ENCODE measurements at places on chromosomes 5 and 9.

DNA sequence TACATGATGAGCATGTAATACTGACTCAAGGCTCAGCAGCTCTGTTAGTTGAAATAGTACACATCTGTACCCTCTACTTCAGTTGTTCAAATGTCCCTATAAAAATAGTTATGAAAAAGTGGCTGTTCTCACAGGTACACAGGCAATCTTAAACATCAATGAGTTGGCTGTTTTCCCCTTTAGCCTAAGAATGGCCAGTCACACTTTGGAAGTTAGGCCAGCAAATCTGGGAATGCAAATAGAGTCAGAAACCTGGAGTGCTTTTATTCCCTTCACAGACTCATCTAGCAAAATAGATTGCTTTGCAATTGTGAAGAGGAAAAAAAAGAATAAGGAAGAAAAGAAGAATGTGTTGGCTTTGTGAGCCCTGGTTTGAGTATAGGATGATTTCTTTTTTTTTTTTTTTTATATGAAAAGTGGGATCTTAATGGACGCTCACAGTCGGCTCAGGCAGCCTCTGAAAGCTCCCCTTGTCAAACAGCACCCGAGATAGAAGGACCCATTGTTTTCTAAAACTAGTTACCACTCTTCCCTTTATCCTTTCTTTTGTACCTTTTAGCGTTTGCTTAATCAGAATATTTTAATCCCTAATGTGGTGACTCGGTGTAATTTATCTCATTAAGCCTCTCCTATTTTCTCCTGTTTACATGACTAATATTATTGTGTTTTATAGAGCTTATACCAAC, 27.9 kb upstream of the TLE1 start:
- no peak for DNase-seq

- no peak for DNase-seq
Observed at GRCh38 chr9:3676766-3677165, 151.0 kb upstream of the RFX3 start.

- no peak for DNase-seq
Observed at GRCh38 chr9:79501546-79501945, 70.2 kb upstream of the TLE4 start.

DNA sequence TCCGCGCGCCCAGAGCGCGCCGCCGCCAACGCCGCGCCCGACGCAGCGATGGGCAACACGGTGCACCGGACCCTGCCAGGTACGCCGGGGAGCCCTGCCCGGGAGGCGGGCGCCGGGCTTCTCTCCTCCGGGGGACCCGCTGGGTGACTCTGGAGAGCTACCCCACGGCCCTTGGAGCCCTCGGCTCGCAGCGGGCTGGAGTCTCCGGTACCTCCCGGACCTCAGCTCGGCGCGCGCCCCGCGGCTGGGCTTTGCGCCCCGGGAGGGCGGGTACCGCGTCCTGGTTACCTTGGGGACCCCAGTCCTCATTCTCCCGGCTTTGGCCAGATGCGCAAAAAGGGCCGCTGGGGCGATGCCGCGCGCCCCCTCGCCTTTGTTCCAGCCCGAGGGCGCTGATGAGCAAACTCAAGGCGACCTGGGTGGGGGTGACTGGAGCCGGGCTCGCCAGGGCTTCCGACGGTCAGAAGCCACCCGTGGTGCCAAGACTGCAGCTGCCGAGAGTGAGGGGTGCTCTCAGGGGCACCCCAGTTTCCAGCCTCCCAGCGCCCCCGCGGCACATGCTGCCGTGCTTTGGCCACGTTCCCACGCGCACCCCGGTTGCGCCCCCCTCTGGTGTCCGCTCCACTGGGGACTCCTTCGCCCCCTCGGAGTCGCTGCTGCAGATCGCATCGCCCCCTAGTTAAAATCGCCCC, 442 bp downstream of the NEURL1B start:
- no peak for DNase-seq

DNA sequence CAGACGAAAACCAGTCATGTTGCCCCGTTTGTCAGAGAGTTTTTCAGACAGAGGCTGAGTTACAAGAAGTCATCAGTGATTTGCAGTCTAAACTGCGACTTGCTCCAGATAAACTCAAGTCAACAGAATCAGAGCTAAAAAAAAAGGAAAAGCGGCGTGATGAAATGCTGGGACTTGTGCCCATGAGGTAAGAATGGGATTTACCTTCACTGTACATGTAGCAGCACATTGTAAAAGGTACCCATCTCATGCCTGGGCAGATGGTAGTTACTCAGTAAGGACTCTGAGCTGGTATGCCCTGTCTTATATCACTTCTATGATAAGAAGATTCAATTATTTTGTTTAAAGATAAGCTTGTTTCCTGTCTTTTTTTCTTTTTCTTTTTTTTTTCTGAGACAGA, 38.8 kb downstream of the RAD50 start:
- no peak for DNase-seq

DNA sequence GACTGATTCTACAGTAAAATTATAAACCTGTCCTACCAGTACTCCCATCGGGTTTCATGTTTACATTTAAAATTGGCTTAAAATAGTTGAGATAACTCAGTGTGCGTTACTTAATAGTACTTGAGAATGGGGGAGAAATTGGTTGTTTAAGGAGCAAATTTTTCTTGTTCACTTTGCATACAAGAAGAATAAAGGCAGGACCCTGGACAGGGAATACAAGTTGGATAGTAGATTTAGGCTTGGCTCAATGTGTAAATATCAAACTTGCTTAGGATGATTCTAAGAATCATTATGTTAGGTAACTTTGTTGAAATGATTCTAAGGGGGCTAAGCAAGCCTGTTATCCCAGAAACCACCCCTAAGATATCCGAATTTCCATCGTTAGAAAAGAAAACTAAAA, 448.4 kb upstream of the TLE4 start:
- no peak for DNase-seq

GRCh38 chr9:86708918-86709835, 238.1 kb downstream of the GAS1 start:
- no peak for DNase-seq

DNA sequence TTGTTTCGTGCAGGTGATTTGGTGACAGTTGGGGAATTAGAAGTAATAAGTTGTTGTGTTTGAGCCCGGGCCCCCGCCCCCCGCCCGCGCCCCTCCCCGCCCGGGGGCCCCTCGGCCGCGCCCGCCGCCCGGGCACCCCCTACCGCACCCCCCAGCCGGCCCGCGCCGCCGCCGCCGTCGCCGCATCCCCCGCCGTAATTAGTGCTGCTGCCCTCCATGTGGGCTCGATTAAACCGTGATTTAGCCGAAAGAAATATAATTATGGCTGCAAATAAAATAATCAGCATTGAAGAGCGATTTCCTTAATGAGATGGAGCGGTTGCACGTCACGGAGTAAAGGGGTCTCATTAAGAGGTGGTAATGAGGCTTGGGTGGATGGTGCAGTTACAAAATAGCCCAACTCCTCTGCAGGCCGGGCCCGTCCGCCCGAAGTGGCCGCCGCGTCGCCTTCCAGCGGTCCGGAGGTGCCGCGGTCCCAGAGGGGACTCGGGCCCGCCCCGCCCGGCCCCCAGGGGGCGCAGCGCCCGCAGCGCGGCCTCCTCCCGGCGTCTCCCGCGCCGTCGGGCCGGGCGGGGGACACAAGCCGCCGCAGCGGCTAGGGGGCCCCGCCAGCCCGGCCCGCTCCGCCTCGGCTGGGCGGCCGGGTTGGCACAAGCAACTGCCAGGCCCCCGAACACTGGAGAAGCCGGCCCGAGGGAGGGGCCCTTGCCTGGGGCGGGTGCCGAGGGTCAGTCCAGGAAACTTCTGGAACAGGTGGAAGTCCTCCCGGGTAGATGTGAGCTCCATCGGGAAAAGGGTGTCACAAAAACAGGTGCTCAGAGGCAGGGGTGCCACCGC, 6.9 kb upstream of the OTP start:
- DNase-seq = peak; percentile 21

DNA sequence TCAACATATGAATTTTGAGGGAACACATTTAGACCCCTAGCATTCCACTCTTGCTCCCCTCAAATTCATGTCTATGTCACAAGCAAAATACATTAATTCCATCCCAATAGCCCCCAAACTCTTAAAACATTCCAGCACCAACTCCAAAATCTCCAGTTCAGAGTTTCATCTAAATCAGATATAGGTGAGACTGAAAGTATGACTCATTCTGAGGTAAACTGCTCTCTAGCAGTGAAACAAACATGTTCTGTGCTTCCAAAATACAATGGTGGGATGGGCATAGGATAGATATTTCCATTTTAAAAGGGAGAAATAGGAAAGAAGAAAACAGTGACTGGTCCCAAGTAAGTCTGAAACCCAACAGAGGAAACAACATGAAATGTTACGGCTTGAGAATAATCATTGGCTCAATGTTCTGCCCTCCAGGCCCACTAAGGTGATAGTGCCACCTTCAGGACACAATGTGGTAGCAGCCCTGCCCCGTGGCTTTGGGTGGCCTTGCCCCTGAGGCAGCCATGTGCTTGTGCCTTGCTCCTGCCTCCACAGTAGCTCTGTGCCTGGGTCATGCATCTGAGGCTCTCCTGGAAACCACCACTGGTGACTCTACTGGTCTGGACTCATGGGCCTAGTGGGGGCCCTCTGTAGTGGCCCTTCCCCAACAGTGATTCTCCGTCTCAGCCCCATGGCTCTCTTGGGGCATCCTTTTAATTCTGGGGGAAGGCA, 36.4 kb upstream of the IPPK start:
- no peak for DNase-seq

GRCh38 chr5:160929360-160929759, 77.3 kb upstream of the ATP10B start:
- DNase-seq = no peak

DNA sequence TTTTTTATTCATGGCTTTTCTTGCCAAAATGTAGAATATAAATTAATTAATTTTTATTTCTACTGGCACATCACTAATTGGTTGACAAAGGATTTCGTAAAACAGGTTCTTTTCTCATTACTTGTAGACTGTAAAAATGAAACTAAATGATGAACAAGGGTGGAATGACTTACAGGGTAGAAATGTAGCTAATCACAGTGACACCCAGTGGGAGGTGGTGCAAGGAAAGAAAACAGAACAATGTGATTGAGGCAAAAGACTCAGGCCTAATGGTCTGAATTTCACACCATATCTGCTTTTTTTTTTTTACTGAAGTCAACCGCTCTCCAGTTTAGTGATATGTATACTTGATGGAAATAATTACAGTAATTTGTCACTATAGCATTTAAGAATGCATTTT, 28.9 kb downstream of the GABRG2 start:
- no peak for DNase-seq

DNA sequence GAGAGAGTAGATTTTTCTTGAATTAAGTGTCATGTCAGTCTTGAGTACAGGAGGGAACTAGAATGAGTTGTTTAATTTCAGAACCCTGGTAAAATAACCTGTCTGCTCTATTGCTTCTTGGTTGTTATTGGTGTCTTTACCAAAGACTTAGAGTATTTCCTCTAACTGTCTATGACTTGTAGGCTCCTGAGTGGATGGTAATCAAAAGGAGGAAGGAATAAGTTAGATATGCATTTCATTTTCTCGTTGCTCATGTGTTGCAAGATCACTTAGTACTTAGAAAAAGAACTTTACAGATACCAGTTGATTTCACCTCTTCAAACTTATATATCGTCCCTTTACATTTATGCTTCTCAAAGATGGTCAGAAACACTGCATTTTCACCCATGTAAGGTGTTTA, 31.1 kb downstream of the UHRF2 start:
- no peak for DNase-seq

- DNase-seq = peak; percentile 84
Observed at GRCh38 chr5:150129813-150130492, 25.7 kb downstream of the PDGFRB start.

DNA sequence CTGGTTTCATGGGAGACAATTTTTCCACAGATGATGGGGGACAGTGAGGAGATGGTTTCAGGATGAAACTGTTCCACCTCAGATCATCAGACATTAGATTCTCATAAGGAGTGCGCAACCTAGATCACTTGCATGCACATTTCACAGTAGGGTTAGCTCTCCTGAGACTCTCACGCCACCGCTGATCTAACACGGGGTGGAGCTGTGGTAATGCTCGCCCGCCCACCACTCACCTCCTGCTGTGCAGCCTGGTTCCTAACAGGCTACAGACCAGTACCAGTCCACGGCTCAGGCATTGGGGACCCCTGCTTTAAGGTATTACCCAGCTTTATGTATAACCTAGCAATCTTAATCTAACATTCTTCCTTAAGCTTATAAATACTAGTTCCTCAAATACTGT, 35.6 kb downstream of the TTC39B start:
- DNase-seq = no peak

Data from Peyer's patch (tissue), 4 donors.